ENCODE measurements at places on chromosomes 11 and 22.

DNA sequence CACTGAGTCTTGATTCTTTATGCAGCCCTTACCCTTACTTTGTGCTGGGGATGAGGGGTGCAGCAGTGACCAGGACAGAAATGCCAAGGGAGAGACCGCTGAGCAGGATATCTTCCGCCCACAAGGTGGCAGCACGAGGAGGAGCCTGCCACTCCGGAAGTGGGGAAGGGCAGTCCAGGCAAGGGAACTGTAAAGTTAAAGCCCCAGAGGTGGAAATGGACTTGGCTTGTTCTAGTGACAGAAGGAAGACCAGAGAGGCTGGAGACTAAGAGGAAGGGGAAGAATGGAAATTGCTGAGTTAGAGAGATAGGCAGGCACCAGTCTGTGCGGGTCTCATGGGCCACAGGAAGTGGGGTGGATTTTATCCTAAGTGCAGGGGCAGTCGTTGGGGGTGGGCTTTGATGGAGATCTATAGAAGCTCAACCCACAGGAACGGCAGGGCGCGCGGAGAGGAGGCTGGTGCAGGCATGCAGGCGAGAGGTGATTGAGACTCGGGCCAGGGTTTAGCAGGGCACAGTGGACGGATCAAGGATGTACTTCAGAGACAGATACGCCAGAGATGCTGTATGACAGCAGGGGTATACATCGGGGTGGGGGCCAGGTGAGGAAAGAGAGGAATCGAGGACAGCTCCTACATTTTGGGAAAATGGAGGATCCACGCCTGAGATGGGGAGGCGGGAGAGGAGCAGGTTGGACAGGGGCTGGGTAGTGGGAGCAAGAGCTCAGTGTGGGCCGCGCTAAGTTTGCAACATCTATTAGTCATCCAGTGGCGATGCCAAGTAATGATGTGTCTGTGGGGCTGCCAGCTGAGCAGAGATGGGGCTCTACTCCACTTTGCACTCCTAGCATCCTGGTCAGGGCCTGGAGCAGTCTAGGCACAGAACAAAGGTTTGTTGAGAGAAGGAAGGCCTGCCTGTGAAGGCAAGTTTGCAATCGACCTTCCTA, 3.3 kb upstream of the GRK2 start:
- no peak for DNase-seq

GRCh38 chr22:28406246-28406645, 273.4 kb downstream of the TTC28 start:
- DNase-seq, result no peak

- DNase-seq, result no peak
These were observed 3.6 kb upstream of the SHANK2 start for GRCh38 chr11:71255800-71256479.

- no peak for DNase-seq
These were observed 252.7 kb upstream of the PITPNB start for GRCh38 chr22:28171712-28172111.

GRCh38 chr22:28728621-28729313, 12.9 kb downstream of the CHEK2 start:
- DNase-seq, result no peak

GRCh38 chr11:134449713-134450112, 37.7 kb upstream of the B3GAT1 start:
- DNase-seq, result no peak

DNA sequence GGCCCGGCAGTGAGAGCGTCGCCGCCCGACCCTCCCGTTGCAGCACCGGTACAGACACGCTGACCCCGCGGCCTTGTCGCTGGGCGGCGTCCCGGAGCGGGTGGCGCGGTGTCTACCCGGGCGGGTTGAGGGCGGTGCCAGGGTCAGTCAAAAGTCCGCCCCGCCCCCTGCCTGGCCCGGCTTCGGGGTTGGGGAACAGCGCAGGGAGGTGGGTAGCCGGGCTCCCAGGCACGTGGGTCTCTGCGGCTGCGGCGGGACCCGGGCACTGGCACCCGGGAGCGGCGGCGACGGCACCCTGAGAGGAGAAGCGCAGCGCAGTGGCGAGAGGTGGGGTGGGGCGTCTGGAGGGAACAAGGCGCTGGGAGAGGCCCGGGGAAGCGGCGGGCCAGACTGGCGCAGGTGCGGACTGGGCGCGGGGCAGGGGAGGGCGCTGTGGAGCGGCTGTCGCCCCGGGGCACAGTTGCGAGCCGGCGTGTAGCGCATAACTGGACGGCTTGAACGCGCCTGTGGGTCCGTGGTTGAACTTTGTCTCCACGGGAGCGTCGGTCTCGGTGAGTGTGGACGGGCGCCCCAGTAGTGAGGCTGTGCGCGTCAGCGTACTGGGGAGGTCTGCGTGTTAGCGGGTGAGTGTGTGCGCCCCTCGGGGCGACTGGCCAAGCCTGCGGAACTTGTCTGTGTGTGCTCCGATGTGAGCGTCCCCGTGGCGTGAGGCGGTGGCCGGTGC, at the start of gene P2RY2:
Gene P2RY2, plus strand, starts transcription at position 176 of the 724 bp plus-strand sequence. CDS start 15,879 bp downstream, outside the sequence.
- DNase-seq, result no peak

- DNase-seq, result no peak
These were observed 129.8 kb upstream of the SERPIND1 start for GRCh38 chr22:20644071-20644642.

- no peak for DNase-seq
These were observed 139.0 kb downstream of the TRPC6 start for GRCh38 chr11:101444851-101445250.

DNA sequence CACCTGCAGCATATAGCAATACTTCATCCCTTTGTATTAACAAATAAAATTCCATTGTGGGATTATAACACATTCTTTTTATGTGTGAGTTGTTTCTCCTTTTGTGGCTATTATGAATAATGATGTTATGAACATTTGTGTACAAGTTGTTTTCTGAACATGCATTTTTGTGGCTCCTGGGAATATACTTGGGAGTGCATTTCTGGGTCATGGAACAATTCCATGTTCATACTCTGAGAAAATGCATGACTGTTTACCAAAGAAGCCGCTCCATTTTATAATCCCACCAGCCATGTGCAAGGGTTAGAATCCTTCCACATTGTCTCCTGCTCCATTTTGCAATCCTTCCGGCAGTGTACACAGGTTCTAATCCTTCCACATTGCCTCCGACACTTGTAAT, 713.8 kb downstream of the TBC1D22A start:
- DNase-seq, result no peak

DNA sequence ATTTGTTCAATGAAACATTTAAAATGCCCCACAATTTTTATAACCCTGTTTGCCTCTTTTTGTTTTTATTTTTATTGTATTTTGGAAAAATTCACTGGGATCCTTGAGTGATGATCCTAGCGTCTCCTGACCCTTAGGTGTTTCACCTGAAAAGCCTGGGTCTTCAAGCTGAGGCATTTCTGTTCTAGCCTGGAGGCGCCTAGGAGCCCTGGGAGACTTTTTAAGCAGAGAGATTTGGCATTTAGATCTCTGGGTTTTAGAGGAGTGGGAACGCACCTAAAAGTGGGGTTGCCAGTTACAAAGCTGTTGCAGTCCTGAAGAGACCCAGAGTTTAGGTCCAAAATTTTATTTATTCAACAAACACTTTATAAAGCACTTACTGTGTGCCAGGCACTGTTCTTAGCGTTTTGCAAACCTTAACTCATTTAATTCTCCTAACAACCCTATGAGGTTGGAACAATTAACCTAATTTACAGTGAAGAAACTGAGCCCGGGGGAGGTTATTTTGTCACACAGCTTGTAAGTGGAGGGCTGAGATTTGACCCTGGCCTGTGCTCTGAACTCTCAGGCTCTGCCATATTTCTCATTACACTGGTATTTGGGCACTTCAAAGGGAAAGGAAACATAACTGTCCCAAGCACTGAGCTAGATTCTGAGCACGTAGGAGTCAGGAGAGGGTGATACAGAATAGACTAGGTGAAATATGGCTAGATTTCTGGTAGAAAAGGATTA, 834 bp upstream of the FADS1 start:
- DNase-seq, result no peak

GRCh38 chr11:71200172-71200716, 52.1 kb downstream of the SHANK2 start:
- no peak for DNase-seq

DNA sequence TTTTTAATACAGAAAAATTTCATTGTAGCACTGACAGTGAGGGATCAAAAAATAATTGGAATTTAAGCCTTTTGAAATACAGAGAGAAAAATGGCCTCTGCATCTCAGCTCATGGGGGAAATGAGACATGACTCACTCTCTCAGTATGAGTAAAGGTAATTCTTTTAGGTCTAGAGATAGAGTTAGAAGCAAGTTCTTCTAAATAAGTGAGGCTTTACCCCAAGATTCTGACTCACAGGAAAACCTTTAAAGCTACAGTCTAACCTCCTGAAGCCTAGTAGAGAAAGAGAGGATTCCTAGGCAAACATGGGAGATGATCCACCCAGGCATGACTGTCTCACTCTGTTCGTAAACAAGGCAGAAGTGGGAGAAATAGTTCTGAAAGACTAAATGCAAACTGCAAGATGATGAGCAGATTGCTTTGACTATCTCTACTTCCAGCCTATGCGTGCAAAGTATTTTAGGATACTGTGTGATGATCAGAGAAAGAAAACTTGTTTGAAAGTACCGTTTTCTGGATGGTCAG, 1003.3 kb upstream of the CCDC90B start:
- no peak for DNase-seq

- no peak for DNase-seq
These were observed 1530.4 kb downstream of the BRD1 start for GRCh38 chr22:48297296-48297695.

All from NCI-H2107 (cell line).